Stimulated activated CD8-positive, alpha-beta memory T cell treated with anti-CD3 and anti-CD28 coated beads, Interleukin-7, amount 100 ng/mL, for 1 hour (primary cell): ENCODE measurements at places on chromosomes 11 and 22.

DNA sequence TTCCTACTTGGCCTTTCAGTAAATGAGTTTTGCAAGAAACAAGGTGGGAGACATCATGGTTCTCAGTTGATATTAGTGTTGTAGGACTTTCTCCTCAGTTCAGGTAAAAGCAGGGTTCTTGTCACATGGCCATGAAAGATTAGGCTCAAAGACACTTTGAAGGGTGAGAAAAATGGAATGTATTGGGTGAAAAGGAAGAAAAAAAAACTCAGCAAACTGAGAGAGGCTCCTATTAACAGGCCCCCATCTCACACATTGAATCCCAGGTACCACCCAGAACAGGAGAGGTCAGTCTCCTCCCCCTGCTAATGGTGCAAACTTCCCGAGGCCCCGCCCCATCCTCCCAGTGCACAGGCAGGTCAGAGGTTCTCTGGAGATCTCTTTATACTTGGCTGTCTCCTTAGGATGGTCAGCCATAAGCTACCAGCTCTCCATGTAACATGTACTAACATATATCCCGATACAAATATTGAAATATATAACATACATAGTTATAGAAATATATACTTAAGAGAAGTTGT lies 62.2 kb downstream of the MICAL2 start:
- DNase-seq, result no peak

GRCh38 chr11:13303668-13304649 lies 26.4 kb downstream of the BMAL1 start:
- DNase-seq, result no peak

- no peak for DNase-seq
These were observed 35.6 kb downstream of the FBLN1 start for GRCh38 chr22:45538281-45538680.

- no peak for DNase-seq
These were observed 32.3 kb upstream of the CCDC89 start for GRCh38 chr11:85718126-85718943.

DNA sequence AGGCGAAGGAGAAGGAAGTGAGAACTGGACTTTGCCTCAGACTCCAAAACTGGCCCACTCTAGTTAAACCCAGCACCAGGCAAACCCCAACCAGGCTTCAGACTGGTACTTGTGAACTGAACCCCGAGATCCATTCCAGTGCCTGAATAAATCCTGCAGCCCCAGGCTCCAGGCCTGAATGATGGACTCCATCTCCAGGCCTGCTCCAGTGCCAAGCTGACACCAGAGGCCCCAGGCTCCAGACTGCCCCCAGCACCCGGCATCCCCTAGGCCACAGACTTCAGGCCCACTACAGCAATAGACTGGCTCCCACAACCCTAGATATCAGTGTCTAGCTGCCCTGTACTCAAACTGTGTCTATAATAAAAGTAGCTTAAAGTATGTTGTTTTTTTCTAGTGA lies 406.8 kb downstream of the FAM181B start:
- no peak for DNase-seq

DNA sequence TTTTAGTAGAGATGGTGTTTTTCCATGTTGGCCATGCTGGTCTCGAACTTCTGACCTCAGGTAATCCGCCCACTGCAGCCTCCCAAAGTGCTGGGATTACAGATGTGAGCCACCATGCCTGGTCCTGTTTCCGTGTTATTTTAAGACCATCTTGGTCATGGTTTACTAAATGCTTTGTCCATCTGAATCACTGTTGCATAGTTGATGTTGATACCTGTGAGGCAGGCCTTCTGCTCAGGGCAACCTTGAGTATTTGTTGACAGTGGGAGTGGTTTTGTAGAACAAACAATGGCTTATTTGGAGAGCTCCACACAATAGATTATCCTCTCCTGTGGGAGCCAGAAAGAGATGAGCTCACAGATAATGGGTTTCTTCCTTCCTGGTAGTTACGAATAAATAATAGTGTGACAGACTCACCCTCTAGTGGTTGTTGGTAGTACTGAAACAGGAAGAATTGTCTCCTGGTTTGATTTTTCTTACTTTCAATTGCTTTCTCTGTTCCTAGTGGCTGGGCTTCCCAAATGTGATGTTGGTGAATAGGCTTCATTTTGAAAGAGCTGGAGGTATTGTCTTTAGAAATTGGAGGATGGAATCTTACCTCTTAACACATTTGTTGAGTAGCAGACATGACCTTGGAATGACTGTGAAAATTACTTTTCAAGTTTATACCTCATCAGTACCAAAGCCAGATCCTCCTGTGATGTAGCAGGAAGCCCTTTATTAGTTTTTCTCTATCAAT lies 39.0 kb downstream of the CTNND1 start:
- no peak for DNase-seq

- no peak for DNase-seq
These were observed 262.5 kb downstream of the CTTN start for GRCh38 chr11:70660889-70661197.

- DNase-seq, result no peak
These were observed 72.1 kb upstream of the YWHAH start for GRCh38 chr22:31872209-31872608.

DNA sequence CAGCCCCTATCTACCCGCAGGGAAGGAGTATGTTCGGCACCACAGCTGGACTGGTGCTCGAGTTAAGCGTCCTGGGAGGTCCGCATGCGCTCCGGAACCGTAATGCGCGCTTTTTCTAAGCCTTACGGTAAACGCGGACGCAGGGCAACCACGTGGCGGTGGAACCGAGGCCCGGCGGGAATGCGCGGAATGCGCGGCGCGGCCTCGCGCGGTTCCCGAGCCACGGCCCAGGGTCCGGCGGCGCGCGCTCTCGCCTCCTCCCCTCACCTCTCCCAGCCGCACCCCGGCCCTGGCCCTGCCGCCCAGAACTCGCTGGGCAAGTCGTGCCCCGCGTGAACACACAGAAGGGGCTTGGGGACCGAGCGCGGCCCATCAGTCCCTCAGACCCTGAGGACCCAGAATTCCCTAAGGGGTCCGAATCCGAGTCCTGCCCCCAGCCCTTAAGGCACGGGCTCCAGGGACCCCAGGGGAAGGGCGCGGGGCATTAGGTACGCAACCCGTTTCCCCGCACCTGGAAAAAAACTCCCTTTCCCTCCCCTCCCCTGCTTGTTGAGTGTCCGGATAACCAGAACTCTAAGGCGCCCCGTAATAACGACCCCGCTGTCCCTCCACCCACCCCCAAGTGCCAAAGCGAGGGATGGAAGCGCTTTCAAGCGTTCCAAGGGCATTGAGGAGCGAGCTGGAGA lies 4.3 kb upstream of the CCND1 start:
- DNase-seq, result no peak

- no peak for DNase-seq
These were observed 60.1 kb upstream of the PHF21B start for GRCh38 chr22:45069925-45070324.

DNA sequence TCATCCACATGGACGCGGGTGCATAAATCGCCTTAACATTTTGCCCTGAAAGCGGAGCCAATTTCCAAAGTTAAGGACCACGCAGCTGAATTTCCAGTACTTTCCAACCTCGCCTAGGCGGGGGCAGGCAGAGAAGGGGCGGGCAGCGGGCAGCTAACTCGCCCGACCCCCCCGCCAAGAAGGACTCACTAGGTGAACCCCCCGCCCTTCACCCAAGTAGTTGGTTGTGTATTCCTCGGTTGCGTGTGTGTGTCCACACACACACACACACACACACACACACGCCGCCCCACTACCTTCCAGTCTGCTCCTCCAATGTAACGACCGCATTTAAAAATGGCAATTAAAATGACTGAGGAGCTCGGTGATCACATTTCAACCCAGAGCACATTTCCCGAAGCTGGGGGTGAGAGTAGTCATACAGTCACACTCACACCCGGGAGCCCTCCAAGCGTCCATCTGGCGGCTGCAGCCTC lies 1.4 kb downstream of the TENM4 start:
- no peak for DNase-seq
